ENCODE measurements at places on chromosomes 11 and 22.

- DNase-seq = no peak
- H3K27ac ChIP-seq = no peak overlapping the region
- H3K4me1 ChIP-seq = no peaks in the 10 kb centered on the region
- H3K4me3 ChIP-seq = no peak overlapping the region
Measured at GRCh38 chr11:58024601-58025091, 965 bp downstream of the OR9Q1 start.

- H3K36me3 ChIP-seq = no peaks in the 10 kb centered on the region
- no peaks in the 10 kb centered on the region for H3K4me1 ChIP-seq
- no peak overlapping the region for H3K27ac ChIP-seq
- H3K4me3 ChIP-seq = no peak overlapping the region
- H3K27me3 ChIP-seq = no peaks in the 10 kb centered on the region
- no peak for DNase-seq
Measured at GRCh38 chr11:68658097-68658496, 26.2 kb upstream of the GAL start.

GRCh38 chr11:16194566-16194965 is 161.8 kb downstream of the SOX6 start:
- H3K4me1 ChIP-seq = no peaks in the 10 kb centered on the region
- H3K4me3 ChIP-seq = no peak overlapping the region
- no peaks in the 10 kb centered on the region for H3K36me3 ChIP-seq
- no peaks in the 10 kb centered on the region for H3K27me3 ChIP-seq

GRCh38 chr22:46738647-46739093 is 618 bp upstream of the CERK start:
- no peak for DNase-seq
- no peaks in the 10 kb centered on the region for H3K36me3 ChIP-seq
- no peaks in the 10 kb centered on the region for H3K27me3 ChIP-seq
- peak overlapping the region; percentile 80 for H3K27ac ChIP-seq
- peaks cover 40% of the 10 kb centered on the region for H3K4me1 ChIP-seq
- peak overlapping the region; percentile 89 for H3K4me3 ChIP-seq

- no peak overlapping the region for H3K27ac ChIP-seq
- peaks cover 10% of the 10 kb centered on the region for H3K27me3 ChIP-seq
- no peaks in the 10 kb centered on the region for H3K36me3 ChIP-seq
Measured at GRCh38 chr22:26949193-26949592, 291.8 kb downstream of the MIAT start.

Measured in immature natural killer cell (primary cell).